Dermis blood vessel endothelial cell (primary cell): ENCODE measurements at places on chromosomes 6 and 20. TPM values are rescaled to one million over a fixed set of nuclear protein-coding genes. Genes with fewer than 3 reads are reported as not detected.

The LY6G6D gene
- total RNA-seq, result not detected in 2 replicates

The OVOL2 gene
- not detected in 2 replicates for total RNA-seq

The SPATA2 gene
- 1.2 and 2.4 TPM in 2 replicates for total RNA-seq

The AURKA gene
- total RNA-seq, result 12.4 and 66.3 TPM in 2 replicates

The F13A1 gene
- not detected in 2 replicates for total RNA-seq

The ZBTB24 gene
- 6.9 and 7.5 TPM in 2 replicates for total RNA-seq

The PTCHD4 gene
- 6.1 and 9.7 TPM in 2 replicates for total RNA-seq

The MCHR2 gene
- not detected in 2 replicates for total RNA-seq

The SLC13A3 gene
- total RNA-seq, result 0.05 TPM in 1 of 2 replicates, not detected in the other

The FOXO3 gene
- total RNA-seq, result 21.3 and 22.2 TPM in 2 replicates

The AVP gene
- not detected in 2 replicates for total RNA-seq

The SAMD3 gene
- total RNA-seq, result not detected in 2 replicates

The MYBL2 gene
- total RNA-seq, result 8.7 and 45.0 TPM in 2 replicates

The CNR1 gene
- 1.3 TPM in 1 of 2 replicates, not detected in the other for total RNA-seq

The PLCG1 gene
- total RNA-seq, result 188 TPM in 2 replicates

The SIRPB2 gene
- total RNA-seq, result 0.51 and 1.3 TPM in 2 replicates

The CPNE5 gene
- total RNA-seq, result 12.9 and 14.0 TPM in 2 replicates

The ADGRB3 gene
- total RNA-seq, result not detected in 2 replicates

The BNIP5 gene
- total RNA-seq, result not detected in 2 replicates

The OR5V1 gene
- total RNA-seq, result not detected in 2 replicates

The OOEP gene
- not detected in 2 replicates for total RNA-seq

The FAM209B gene
- total RNA-seq, result 0.33 TPM in 1 of 2 replicates, not detected in the other

The TMEM170B gene
- total RNA-seq, result 2.4 and 4.1 TPM in 2 replicates

The SALL4 gene
- under 0.01 and 0.14 TPM in 2 replicates for total RNA-seq

The CTCFL gene
- not detected in 2 replicates for total RNA-seq

The MYL9 gene
- 1.9 and 3.7 TPM in 2 replicates for total RNA-seq

The TBX18 gene
- 0.68 and 1.7 TPM in 2 replicates for total RNA-seq

The RNF217 gene
- total RNA-seq, result 17.5 and 41.7 TPM in 2 replicates

The GPLD1 gene
- 0.05 and 0.17 TPM in 2 replicates for total RNA-seq

The C6orf163 gene
- 1.0 and 1.9 TPM in 2 replicates for total RNA-seq

The SLC22A2 gene
- total RNA-seq, result not detected in 2 replicates

The ASIP gene
- total RNA-seq, result not detected in 2 replicates

The CPNE1 gene
- 94.5 and 159 TPM in 2 replicates for total RNA-seq
